NCI-H1105 (cell line): ENCODE measurements at places on chromosomes 12 and 14.
A peak's percentile ranks its signal among the peaks of the same experiment; 100 is the strongest.

- DNase-seq = peak; percentile 31
These were observed 6.6 kb downstream of the CACNA2D4 start for GRCh38 chr12:1911598-1912575.

DNA sequence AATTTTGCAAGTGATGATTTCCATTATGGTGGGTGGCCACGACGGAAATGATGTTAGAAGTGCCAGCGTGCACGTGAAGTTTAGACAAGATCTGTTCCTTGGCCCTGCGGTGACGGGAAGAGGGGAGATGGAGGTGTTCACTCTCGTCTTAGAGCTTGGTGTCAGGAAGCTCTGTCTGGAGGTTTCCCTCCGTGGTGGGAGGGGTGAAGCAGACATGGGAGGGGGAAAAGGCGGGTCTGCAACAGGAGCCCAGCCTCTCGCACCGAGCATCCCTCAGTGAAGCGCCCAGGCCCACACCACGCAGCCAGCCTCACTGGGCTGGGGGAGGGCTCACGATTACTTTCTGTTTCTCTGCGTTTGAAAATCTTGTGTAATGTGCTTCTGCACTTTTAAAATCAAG lies 26.3 kb downstream of the EML1 start:
- no peak for DNase-seq

DNA sequence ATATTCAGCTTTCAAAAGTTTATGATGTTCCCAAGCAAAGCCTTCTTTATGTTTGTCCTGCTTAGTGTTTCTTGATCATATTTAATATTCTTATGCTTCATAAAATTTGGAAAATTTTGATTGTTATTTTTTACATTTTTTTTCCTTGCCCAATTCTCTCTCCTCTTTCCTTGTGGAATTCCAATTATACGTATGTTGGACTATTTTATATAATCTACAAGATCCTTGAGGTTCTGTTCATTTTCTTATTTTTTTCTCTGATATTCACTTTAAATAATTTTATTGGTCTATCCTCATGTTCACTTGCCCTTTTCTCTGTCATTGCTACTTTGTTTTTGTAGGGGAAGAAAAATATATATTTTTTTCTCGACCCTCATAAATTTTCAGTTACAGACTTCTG lies 167.7 kb downstream of the DYRK2 start:
- DNase-seq = no peak

DNA sequence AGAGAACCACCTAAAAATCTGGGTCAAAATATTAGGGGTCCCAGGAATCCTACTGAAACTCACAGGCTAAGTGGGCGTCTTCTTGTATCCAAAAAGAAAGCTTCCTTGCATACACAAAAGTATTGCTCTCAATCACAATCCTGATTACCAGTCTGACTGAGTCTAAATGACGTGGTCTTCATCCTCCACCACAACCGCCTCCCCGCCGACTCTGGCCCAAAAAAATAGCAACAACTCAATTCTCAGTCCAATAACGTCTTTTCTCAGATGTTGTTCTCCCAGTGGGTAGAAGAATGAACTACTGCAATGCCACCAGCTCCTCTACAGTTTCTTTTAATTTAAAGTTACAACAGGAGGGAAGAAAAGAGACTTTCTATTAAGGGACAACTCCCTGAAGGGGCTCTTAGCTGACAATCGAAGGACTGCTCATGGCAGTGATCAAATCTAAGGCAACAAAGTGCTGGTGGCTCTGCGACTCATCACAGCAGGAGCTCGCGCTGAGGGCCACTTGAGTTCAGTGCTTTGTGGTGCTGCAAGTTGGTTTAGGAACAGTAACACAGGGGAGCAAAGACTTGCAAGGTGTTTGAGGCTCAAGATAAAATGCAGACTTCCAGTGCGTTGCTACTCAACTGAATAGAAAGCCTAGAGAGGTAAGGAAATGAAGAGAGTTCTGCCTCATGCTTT lies 394.1 kb downstream of the BCAT1 start:
- no peak for DNase-seq

DNA sequence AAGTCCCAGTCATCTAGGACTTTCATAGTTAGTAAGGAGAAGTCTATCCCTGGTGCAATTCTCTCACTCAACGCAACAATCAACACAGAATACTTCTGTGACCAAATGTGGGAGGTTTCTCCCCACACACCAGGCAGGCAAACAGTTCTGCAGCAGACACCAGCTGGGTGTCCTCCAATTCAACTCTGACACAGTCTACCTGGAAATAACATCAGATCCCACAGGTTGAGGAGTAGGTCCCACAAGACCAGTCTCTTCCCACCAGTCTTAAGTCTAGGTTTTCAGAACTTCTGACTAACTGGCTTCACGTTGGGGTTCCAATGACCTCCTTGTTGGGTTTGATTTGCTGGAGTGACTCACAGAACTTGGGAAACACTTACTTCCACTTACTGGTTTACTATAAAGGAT lies 14.8 kb downstream of the ACOT6 start:
- DNase-seq = no peak

DNA sequence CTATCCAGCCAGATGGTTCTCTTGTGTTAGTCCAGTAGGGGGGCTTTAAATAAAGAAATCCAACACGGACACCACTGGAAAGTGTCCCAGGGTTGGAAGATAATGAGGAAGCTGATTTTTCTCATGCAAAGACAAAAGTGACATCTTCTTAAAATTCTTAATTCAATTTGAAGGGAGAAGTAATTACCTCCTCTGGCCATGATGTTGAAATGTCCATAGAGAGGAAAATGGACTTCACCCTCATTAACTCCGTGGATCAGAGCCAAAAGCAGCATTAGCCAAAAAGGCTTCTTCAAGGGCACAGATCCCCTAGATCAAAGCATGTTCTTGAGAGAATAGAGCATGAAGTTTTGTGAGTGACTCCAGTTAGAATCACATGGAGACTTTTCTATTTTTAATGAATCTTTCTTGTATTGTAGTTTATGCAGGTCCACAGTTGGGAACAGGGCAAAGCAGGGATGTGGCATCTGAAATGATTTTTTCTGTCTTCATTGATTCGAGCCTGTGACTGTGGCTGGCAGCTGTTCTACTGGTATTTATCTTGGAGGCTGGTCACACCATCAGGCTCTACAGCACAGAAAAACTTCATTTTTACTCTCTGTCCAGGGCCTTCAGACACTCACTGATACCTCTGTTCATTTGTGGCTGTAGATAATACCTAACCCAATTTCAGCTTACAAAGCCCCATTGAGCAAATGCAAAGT lies 1002.5 kb downstream of the AACS start:
- no peak for DNase-seq

GRCh38 chr14:63046339-63047268 lies 1.3 kb upstream of the KCNH5 start:
- DNase-seq = no peak

DNA sequence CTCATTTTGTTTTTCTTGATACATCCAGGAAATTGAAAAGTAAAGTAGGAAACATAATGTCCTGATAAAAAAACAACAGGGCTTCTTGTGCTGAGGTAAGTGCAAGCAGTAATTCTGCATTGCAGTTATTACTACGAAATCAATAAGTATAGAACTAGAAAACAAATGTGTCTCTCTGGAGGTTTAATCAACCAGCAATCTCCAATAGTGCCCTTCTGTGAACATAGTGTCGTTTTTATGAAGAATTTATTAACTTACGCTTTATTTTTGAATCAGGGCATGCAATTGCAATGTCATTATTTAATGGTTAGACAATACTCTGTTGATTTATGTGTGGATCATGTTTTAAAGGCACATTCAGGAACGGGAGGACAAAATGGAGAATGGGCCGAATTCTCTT lies 494.1 kb upstream of the NOVA1 start:
- no peak for DNase-seq
